ENCODE measurements at places on chromosomes 13 and 19.
A peak's percentile ranks its signal among the peaks of the same experiment; 100 is the strongest.

GRCh38 chr13:111372651-111373425, 52.4 kb downstream of the TEX29 start:
- no peak for DNase-seq

- no peak for DNase-seq
Measured at GRCh38 chr19:52602941-52603340, 32.9 kb downstream of the ZNF701 start.

GRCh38 chr13:106042996-106043581, 492.4 kb downstream of the EFNB2 start:
- DNase-seq = no peak

- DNase-seq = peak; percentile 71
Measured at GRCh38 chr19:4803736-4804695, 12.5 kb downstream of the FEM1A start.

DNA sequence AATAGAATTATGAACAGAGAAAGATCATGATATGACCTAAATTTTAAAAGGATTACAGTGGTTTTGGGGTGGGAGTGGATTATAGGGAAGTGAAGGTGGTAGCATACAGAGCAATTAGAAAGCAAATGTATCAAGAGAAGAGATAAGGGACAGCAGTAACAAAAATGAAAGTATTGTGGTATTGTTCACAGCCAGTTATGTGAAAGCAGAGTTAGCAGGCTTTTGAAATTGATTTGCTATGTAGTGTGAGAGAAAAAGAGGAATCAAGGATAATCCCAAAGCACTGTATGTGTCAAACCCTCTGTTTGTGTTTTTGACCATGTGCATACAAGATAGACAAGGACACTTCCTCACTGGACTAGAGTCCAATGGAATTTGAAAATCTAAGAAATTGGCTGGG, 1721.4 kb downstream of the PCDH9 start:
- no peak for DNase-seq
